ENCODE measurements at places on chromosomes 1 and 21. TPM values are rescaled to one million over a fixed set of nuclear protein-coding genes. Genes with fewer than 3 reads are reported as not detected.

FMO2 gene
- total RNA-seq = not detected

CR1 gene
- total RNA-seq = not detected

CNKSR1 gene
- 1.0 TPM for total RNA-seq

LCE1D gene
- not detected for total RNA-seq

- no peak for DNase-seq
Observed at GRCh38 chr1:77543822-77544448, 138.5 kb downstream of the ZZZ3 start.

DNA sequence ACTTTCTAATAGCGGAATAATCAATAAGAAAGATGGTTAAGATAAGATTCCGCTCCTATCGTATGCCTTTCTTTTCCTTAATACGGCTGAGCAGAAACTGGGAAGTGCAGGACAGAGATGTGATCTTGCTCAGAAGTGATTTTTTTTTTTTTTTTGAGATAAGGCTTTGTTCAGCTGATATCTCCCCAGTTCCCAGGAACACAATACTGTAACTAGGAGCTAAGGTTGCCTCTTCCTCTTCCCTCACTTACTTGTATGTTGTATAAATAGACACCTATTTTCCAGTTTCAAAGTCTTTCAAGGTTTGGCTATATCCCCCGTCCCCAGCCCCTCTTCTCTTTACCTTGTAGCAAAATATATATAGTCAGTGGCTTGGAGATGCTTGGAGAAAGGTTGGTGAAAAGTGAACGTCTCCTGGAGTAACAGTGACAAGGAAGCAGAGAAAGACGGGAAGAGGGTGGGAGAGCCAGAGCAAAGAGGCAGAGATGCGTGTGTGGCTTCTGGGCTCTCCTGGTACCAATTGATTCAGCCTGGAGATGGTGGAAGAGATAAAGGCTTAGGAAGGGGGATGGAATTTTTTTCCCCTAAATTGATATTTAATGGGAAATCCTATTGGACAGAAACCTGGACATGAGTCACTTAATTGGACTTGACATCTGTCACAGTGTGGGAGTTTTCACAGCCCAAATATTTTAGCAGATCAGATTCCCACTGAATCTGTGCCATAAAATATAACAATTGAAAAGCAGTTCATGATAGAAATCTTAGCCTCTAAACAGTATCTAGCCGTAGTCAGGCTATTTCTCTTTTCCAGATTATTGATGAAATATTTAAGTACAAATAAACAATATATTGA lies at the start of gene NHLH2:
NHLH2 (minus strand) TSS at position 522 of the 856 bp plus-strand sequence. CDS start 2,754 bp downstream, outside the sequence.
- DNase-seq = no peak

DNA sequence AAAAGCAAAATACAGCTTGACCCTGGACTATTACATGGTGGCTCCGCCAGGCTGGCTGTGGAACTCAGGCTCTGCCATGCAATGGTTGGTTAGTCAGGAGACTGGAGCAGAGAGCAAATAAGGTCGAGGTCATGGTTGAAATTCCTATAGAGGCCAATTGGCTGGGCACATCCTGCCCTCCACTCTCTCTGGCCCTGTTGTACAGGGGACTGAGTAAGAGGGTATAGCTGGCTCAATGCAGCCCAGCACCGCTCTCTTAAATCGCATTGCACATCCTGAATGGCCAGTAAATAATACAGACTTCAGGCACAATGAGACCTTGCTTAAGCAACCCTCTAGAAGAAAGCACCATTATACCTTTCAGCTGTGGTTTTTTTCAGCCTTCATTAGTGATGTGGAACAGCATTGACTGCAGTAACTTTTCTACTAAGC lies 59.3 kb upstream of the PPP2R5A start:
- no peak for DNase-seq

- DNase-seq = no peak
Observed at GRCh38 chr1:44037154-44037553, 5.9 kb upstream of the SLC6A9 start.

DNA sequence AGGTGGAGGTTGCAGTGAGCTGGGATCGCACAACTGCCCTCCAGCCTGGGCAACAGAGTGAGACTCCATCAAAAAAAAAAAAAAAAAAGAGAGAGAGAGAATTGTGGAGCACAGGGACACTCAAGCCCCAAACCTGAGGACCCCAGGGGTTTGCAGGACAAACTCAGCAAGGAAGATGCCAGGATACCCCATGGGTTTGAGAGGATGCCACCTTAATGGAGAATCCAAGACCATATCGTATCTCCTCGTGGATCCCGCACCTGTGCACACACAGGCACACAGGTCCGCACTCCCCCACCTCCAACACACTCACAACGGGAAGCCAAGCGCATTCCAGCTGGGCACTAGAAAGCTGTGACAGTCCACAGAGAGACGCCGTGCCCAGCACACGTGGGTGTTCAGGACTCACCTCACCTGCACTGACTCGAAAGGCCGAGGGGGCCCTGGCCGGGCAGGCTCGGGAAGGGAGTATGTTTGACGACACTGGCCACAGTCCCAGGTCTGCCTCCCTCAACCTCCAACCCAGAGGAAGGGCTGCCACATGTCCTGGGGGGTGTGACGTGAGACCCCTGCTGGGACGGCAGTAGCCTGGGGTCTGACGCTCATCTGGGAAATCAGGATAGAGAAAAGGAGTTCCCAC lies 11.1 kb downstream of the CHD5 start:
- no peak for DNase-seq

GRCh38 chr21:23496729-23497128 lies 2110.6 kb downstream of the MRPL39 start:
- DNase-seq = no peak

GRCh38 chr1:93042187-93043056 lies 36.7 kb upstream of the MTF2 start:
- DNase-seq = no peak

- DNase-seq = no peak
Observed at GRCh38 chr1:205588636-205589035, 43.2 kb downstream of the ELK4 start.

- DNase-seq = no peak
Observed at GRCh38 chr1:45135316-45135715, 71.1 kb downstream of the ZSWIM5 start.

DNA sequence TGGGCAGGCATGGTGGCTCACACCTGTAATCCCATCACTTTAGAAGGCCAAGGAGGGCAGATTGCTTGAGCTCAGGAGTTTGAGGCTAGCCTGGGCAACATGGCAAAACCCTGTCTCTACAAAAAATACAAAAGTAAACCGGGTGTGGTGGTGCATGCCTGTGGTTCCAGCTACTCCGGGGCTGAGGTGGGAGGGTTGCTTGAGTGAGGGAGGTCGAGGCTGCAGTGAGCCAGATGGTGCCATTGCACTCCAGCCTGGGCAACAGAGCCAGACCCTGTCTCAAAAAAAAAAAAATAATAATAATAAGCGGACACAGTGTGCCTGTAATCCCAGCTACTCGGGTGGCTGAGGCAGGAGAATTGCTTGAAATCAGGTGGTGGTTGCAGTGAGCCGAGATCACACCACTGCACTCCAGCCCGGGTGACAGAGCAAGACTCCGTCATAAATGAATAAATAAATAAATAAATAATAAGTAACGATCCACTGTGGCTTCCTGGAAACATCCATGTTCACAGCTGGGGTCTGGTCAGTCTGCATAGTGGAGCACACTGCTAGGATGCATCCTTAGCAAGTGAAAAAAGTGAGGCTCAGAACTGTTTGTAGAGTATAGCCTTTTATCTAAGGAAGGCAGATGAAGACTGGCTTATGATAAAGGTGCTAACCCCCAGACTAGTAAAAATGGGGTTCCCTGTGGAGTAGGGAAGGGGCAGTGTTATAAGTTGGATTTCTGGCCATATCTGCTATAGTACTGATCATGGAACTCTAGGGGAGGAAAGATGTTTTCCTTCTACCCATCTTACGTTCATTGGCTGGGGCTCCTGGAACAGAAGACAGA lies 15.7 kb downstream of the PKNOX1 start:
- no peak for DNase-seq

- no peak for DNase-seq
Observed at GRCh38 chr1:211336161-211336560, 9.5 kb downstream of the TRAF5 start.

DNA sequence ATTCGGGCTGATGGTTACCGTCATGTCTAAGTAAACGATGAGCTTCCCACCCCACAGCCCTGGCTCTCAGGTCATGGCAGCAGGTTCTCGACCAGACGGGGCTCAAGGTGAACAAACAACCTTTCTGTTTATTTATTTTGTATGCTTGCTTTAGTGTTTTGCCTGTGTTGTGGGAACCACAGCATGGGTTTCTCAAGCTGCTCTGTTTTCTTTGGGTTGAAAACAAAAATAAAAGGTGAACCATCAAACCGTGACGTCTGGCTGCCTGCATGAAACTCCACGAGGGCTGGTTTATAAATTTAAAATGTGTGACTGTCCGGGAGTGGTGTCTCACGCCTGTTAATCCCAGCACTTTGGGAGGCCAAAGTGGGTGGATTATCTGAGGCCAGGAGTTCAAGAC lies 28.0 kb downstream of the TMEM51 start:
- DNase-seq = no peak

DNA sequence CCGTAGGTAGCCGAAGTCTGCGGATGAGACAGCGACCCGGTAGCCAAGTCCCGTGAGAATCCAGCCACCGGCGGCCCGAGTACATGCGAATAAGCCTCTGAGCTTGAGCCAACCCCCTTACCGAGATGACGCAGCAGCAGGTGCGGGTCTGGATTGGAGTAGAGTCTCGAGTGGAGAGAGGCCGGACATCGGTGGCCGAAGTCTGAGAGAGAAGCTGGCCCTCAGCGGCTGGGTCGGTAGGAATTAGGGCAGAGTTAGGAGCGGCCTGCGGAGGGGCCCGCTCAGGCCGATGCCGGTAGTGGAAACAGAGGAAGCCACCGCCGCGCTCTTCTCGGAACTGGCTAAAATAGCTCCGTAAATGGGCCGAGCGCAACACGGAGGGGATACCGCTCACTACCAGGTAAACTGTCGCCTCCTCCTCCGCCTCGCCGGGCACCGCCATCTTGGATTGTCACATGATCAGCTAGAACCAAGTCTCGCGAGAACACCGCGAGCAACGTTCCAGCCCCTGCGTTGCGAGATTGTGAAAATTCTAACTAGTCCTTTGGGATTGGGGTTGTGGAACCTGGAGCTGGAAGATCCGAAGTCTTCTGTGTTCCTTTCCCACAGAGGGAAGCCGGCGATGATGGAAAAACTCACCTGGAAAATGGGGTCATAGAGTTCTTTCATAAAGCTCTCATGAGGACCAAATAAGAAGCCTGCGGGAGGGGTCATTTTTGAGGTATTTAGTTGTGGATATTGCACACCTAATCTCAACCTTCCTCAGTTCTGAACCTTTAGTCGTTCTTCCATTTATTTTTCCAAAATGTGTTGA lies at the start of gene GPATCH3:
GPATCH3 (minus strand) TSS at position 467 of the 814 bp plus-strand sequence; CDS start at position 442, 25 bp downstream.
- DNase-seq = peak; percentile 92

DNA sequence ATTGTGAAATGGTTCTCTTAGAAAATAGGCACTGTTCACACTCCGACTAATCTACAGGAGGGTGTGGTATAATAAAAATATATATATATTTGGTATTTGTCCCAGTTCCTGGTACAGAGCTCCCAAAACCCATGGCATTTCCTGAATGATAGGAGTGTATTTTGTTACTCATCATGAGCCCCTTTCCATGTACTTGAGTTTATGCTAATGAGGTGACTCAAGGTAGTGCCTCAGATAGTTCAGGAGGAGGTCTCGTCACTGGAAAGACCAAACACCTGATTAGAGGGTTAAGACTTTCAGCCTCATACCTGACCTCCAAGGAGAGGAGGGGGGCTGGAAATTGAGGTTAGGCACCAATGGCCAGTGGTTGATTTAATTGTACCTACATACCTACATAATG lies 57.9 kb downstream of the TTC3 start:
- no peak for DNase-seq

DNA sequence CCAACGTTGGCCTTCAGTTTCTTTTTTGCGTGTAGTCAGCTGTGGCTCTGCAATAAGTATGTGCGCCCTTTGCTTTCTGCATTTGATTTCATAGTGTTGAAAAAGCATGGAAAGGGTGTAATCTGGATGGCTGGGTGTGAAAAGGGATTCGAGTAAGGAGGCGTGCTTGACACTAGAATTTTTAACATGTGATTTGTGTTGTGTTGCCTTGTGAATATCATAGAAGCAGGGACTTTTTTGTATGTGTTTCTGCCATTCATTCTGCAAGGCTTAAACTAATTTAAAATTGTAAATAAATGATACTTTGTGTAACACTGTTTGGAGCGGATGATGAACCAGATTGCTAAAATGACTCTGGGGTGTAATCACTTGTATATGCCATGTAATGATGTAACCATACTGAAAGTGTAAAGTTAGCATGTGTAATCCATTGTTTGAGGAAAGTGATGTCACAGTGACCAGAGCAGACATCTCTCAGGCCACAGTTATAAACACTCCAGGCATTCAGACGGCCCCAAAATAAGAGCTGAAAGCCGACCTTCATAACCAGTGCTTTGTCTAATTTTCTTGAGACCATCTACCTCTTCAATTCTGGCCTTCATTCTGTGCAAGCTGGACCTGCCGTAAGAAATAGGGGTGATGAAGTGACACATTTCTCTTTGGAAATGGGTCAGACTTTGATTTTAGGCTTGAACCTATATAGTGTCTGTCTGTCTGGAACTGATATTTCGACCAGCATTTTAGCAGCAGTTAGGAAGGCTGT lies 618 bp downstream of the SH3BGR start:
- no peak for DNase-seq

DNA sequence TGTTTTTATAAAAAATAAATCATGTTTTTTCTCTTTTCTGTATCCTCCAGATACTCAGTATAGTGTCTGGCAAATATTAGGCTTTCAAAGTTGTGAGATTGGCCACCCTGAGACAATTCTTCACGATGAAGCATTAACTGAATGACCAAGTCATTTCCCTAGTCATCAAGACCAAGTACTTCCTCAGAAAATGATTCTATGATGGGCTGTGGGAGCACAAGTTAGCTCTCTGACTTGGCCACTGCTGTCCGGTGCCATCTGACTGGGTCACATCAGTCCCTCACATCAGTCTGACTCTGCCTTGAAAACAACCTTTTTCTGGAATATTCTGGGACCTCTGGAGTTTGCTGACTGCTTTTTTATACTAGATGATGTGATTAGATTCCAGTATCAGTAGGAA lies 13.5 kb upstream of the YRDC start:
- DNase-seq = no peak

DNA sequence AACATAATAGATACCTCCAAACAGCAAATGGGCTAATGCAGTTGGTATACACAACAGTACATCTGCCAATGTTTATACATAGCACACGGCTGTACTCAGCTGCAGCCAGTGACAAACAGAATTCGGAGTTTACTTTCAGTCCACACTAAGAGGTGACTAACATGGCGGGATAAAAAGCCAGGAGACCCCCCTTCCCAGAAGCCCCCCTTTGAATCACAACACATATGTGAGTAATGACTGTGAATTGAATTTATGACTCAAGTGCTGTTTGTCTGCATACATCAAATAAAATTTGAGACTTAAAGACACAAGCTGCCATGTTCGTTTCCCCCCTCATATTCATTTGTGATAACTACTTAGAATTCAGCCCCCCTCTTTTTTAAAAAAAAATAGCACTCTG lies 113.2 kb downstream of the RUNX1 start:
- DNase-seq = no peak

Data from glomerular endothelial cell (primary cell).